Mucosa of gallbladder (tissue), 1 donor: ENCODE measurements at places on chromosomes 13 and 19. TPM values are rescaled to one million over a fixed set of nuclear protein-coding genes. Genes with fewer than 3 reads are reported as not detected.

DNA sequence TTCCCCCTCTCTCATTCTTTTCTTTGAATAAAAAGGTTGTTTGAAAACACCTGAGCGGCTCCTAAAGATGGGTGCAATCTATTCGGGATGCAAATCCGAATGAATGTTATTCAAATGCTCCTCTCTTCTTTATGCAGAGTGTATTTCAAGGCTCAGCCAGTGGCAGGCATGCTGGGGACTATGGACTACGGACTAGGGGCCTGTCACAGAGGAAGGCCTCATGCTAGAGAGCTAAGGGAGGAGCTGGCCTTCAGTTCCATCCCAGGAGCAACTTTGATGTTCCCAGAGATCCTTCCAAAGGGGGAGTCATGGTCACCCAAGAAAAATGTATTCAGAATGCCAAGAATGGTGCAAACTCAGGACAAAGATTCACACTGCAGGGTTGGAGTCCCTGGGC lies 9.3 kb downstream of the ALOX5AP start:
- no peak for DNase-seq

DNA sequence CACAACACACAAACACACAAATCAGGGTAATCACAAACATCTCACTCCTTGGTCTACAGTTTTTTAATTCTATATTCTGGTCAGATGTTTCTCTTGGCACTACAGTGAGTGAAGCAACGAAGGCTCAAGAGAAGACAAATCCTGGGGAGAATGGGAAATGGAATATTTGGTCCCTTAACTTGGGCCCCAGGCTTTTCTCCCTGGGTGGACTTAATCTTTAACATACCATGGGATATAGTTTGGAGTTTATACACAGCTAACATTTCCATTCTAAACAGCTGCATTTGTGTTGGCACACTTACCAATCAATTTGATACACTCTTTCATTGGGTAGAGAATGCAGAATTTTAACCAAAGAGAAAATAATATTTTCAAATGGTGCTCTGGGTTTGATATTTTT lies 1132.6 kb upstream of the SLC10A2 start:
- DNase-seq: no peak

DNA sequence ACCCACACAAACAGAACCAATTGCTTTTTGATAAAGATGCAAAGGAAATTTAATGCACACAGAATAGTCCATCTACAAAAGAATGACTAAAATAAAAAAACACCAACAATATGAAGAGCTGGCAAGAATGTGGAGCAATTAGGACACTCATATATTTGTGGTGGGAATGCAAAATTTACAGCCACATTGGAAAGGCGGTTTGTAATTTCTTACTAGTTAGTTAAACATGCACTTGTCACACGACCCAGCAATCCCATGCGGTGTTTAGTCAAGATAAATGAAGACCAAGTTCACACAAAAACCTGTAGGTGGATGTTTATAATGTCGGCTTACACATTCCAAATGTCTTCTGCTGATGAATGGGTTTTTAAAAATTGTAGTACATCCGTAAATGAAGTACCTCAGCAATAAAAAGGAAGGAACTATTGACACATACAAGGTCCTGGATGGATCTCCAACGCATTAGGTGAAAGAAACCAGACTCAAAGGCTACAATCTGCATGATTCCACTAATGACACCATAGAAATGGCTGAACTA lies 5.2 kb downstream of the GRTP1 start:
- DNase-seq: no peak

GRCh38 chr13:74891610-74892009 lies 590.4 kb downstream of the TBC1D4 start:
- no peak for DNase-seq

DNA sequence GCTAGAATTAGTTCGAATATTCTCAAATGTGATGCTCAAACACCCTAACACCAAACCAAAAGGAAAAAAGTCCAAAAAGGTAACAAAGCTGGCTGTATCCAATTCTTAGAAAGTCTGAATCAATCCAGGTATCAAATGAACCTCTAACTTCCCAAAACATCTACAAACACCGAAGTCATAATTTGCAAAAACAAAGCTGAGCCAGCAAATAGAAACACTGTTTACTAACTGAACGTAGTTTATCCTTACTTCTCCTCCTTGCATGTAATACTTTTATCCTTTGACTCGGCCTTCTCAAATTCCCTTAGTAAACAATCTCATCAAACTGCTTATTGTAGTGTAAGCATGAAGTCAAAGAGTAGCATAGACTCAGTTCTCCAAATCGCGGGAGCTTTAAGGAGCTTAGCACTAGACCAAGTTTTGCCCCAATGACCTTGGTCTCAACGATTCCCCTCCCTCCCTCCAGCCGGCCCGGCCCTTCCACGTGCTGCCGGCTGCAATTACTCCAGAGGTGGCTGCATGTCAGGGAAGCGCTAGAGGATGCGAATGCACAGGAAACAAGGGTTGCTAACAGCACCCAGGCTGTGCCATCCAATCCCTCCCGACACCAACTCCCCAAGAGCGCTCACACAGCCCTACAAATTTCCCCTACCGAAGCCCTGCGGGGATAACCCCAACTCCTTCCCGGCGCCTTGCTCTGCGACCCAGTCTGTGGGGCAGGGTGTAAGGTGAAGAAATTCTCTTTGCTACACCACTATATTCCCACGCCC lies 693 bp downstream of the XPO4 start:
- no peak for DNase-seq

DNA sequence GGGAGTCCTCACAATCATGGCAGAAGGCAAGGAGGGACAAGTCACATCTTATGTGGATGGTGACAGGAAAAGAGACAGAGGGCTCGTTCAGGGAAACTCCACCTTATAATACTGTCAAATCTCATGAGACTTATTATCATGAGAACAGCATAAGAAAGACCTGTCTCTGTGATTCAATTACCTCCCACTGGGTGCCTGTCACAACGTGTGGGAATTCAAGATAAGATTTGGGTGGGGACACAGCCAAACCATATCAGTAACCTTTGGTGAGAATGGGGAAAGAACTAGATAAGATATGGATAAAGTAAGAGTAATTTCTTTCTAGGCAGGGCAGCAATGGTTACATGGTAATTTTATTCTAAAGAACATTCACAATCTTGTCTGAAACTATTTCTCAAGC lies 344.9 kb upstream of the KLF12 start:
- DNase-seq: no peak

GRCh38 chr19:29299416-29300380 lies 86.7 kb upstream of the UQCRFS1 start:
- DNase-seq: no peak

- peak; percentile 32 for DNase-seq
These were observed 206.7 kb upstream of the RFC3 start for GRCh38 chr13:33611121-33611805.

Gene DCLK1
- total RNA-seq: 6.0 TPM

Gene ZNF430
- total RNA-seq: 11.1 TPM

Gene FFAR3
- 0.29 TPM for total RNA-seq
